ENCODE measurements at places on chromosomes 6 and 20. TPM values are rescaled to one million over a fixed set of nuclear protein-coding genes. Genes with fewer than 3 reads are reported as not detected.

DNA sequence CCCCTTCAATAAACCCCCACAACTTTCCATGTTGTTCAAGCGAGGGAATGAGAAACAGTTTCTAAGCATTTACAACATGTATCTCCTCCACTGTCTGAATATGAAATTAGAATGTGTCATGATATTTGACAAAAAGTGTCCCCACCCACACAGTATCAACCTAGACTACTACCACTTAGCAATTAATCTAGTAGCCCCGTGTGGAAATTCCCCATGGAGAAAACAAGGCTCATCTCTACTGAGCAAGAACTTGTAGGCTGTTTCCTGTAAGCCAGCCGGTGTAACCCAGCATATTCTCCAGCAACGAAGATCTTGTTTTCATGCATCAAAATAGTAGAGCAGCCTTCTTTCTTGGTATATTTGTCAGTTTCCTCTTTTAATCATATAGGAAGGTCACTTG is 115.0 kb downstream of the IRF4 start:
- DNase-seq, result no peak

DNA sequence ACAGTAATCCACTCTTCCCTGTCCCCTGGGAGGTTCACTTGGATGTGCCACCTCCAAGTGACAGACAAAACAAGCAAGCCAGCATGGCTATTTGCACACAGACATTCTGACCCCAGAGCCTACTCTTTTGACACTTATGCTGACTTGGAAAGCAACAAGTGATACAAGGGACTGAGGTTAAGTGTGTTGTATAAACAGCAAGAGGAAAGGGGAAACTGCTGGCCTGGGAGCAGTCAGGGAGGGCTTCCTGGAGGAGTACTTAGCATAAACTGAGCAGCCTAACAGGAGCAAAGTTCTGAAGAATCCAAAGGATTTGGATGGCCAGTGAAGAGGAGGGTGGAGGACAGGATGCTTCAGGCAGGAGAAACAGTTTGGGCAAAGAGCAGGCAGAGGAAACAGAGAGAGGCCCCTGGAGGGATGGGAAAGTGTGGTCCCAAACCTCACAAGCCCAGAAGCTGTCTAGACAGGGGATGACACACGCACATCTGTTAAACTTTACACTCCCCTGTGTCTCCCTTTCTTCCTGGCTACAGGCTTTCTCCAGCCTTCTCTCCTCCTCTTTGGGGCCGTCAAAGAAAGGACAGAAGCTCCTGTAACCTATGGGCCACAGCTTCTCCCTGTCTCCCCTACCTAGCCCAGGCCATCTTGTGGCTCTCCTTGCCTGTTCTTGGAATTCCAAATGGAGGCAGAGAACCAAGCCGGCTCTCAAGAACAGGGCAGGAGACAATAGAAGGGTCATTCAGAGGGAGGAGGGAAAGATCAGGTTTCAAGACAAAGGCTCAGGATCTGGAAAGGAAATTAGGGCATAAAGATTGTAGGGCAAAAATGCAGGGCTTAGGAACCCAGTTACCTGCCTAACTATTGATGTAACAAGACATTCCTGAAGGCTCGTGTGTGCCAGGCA is 19.3 kb downstream of the SULF2 start:
- DNase-seq, result no peak

DNA sequence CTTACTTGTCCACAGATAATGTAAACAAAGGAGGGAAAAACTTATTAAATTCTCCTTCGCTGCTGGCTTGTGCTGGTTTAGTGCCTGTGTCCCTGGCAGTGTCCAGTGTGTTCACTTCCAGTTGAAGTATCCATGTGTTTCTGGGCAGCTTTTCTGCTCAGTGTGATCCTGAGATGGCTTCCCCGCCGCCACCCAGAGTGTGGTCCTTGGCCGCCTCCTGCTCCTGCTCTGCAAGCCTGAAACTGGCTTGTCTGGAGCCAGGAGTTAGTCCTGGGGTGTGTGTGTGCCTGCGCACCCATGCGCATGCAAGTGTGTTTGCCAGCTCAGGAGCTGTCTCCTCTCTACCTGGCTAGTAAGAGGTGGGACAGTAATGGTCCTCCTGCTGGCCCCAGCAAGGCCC is 7.2 kb downstream of the BTBD3 start:
- DNase-seq, result no peak

DNA sequence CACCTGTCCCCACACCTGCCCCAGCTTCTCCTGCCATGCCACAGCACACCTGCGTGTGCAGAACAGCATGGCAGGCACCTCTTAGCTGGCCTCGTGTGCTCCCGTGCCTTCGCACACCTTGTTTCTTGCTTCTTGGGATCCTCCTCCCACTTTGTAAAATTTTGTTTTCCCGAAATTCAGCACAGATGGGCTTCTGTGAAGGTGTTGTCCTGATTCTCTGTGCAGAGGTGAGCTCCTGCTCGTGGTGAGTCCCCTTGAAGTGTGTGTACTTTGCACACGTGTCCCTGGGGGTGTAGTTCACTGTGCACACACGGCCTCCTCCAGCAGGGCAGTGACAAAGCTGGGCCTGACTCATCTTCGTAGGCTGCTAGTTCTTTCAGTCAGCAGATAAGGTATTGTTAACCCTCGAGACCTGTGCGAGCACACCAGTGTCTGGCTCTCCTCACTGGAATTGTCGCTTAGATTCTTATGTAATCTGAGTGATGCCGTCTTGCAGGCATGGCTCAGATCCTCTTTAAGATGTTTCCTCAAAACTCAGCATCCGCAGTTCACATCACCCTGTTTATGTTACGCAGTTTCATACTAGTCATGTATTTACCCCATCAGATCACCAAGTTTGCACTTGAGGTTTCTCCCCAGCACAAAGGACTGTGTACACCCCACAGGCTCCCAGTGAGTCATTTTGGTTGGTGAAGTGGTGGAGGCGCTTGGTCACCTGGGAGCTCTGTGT is 77.7 kb downstream of the CDYL start:
- DNase-seq, result no peak

GRCh38 chr6:1247056-1247455 is 64.8 kb upstream of the FOXQ1 start:
- no peak for DNase-seq

DNA sequence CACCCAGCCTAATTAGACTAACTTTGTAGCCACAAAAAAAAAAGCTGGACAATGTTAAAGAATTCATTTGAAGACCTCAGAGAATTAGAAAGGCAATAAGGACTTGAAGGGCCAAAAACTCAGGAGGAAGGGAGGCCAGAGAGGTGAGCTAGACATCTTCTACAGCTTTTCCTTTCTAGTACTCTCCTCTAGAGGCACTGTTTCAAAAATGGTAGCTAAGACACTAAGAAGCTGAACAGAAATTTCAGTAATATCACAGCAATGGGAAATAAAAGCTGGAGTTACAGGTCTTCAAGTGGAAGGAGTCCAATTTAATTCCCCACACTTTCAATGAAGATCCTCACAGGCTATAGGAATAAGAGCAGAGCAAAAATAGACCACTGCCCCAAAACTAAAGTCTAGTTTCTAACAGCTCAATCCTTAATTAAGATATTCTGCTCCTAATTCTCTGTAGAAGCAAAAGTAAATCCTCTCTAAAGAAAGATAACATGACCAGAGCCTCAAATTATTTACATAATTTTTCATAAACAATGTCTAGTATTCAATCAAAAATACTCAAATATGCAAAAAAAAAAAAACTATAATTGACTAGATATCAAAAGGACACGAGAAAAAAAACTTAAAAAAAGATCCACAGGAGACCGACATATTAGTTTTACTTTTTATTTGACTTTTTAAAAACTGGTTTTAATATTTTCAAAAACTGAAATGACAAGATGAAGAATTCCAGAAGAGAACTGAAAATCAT is 63.7 kb downstream of the RNGTT start:
- no peak for DNase-seq

DNA sequence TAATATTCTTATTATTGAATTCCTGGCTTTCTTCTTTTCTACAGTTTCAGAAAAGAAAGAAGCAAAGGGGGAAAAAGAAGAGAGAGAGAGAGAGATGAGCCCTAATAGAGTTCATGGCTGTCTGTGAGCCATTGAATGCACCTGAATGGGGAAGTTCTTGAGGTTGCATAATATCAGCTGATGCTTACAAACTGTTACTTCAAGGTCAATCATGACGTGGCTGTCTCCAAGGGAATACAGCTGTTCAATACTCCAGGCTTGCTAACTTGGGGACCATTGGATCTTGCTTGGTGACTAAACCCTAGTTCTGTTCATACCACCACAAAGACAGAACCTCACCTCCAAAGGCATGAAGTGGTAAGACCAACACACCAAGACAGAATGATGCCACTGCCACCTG is 180.4 kb downstream of the ADGRG6 start:
- no peak for DNase-seq

GRCh38 chr20:31712564-31713311 is 9.9 kb downstream of the BCL2L1 start:
- peak; percentile 90 for DNase-seq

- no peak for DNase-seq
Measured at GRCh38 chr6:12084681-12085080, 72.6 kb downstream of the HIVEP1 start.

GRCh38 chr6:112571488-112572270 is 224.5 kb downstream of the RFPL4B start:
- DNase-seq, result no peak

GRCh38 chr20:7505152-7505834 is 435.0 kb downstream of the HAO1 start:
- DNase-seq, result no peak

GRCh38 chr6:118263921-118264486 is 284.1 kb upstream of the PLN start:
- no peak for DNase-seq

DNA sequence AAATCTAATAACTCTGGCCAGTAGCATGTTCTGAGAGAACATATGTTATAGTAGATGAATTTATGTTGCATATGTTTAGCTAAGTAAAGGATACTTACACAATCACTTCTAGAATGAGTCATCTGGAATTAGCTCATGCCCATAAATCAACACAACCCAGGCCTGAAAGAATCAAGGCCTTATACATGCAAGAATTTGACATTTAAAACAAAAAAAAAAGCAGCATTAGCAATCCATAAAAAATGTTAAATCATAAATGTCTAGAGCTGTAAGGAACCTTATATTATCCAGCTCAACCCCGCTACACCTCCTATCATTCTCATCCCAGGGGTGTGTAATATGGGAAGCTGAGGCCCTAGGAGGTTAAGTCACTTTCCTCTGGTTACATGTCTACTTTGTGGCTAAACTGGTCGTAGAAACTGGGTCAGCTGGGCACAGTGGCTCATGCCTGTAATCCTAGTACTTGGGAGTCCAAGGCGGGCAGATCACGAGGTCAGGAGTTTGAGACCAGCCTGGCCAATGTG is 105.2 kb upstream of the CARMIL1 start:
- DNase-seq, result peak; percentile 66

- no peak for DNase-seq
Measured at GRCh38 chr20:35436177-35436573, 1.9 kb downstream of the GDF5 start.

Gene FAXC
- 7.2 TPM for total RNA-seq

Gene FILIP1
- total RNA-seq, result 0.07 TPM

Gene COL21A1
- not detected for total RNA-seq

Gene MPC1
- total RNA-seq, result 21.2 TPM

Gene GHRH
- not detected for total RNA-seq

Gene TRERF1
- total RNA-seq, result 2.2 TPM

Gene EPPIN
- not detected for total RNA-seq

Gene C20orf96
- 3.9 TPM for total RNA-seq

Gene SLC17A3
- not detected for total RNA-seq

Gene PRPH2
- total RNA-seq, result 1.6 TPM
